Fibroblast of skin of abdomen (primary cell): ENCODE measurements at places on chromosomes 1 and 21.

- DNase-seq: no peak
These were observed 75.2 kb downstream of the BEND5 start for GRCh38 chr1:48701445-48701844.

DNA sequence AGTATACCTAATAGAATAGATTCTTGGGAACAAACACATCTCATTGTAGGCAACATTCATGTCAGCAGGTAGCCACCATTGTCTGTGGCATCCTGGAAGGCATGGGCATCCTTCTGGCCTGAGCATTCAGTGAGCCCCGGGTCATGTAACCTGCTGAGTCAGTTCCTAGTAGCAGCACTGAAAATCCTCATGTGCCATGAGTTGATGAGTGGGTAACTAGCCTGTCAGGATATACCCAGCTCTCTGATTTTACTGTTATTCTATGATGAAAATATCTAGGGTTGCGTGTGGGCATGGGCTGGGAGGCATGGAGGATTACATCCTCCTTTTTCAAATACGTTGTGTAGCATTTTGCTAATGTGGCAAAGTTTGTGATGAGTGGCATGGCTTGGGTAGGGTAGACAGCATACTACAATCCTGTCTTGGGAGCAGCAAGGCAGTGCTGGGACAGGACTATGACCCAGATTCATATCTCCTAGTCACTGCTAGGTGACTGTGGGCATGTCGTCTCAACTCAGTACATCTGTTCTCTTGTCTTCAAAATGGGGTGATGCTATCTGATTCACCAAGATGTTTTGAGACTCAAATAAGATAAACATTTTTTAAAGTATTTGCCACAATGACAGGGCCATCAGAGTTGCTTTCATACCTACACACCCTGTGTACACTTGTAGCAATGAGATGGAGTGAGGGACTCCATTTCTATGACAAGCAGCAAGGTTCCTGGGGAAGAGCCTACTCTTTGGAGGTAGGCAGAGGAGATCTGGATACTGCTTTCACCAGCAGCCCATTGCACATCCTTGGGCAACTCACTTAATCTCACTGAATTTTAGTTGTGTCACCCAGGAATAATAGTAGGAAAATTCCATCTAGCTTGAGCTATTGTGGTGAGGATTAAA is 62.5 kb downstream of the CD58 start:
- no peak for DNase-seq

GRCh38 chr1:224696891-224697765 is 81.0 kb downstream of the CNIH3 start:
- DNase-seq: peak; percentile 72

- no peak for DNase-seq
These were observed 190.5 kb downstream of the HS2ST1 start for GRCh38 chr1:87104945-87105344.

DNA sequence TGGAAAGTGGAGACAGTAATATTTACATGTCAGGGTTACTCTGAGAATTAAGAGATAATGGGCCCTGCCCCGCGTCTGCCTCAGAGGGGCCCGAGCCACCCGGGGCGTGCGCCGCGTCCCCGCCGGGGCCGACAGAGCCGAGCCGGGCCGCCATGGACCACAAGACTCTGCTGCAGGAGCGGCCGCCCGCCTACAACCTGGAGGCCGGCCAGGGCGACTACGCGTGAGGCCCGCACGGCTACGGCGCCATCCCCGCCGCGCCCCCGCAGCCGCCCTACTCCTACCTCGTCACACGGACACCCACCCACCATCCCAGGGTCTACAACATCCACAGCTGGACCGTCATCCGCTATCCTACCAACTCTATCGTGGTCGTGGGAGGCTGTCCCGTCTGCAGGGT is 35.1 kb upstream of the LRRC39 start:
- DNase-seq: no peak

DNA sequence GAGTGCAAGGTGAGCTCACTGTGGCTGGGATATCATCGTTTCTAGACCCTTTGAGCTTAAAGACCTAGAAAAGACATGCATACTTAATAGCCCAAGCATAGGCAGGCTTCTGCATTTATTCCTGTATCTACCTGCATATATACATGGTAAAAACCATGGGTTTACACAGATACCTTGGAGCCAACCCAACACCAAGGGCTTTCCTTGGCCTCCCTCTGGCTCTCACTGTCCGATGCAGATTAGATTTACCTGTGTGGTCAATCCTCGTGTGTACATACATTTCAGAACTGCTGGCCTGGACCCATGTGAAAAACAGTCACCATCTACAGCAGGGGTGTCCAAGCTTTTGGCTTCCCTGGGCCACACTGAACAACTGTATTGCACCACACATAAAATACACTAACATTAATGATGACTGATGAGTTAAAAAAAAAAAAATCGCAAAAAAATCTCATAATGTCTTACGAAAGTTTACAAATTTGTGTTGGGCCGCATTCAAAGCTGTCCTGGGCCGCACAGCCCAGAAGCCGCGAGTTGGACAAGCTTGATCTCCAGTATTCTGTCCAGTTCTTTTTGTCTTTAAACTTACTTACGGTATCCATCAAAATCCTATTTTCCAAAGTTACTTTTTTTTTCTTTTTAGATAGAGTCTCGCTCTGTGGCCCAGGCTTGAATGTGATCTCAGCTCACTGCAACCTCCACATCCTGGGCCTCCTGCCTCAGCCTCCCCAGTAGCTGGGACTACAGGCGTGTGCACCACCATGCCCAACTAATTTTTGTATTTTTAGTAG is 43.5 kb downstream of the WDR4 start:
- DNase-seq: no peak
